Stimulated activated CD4-positive, alpha-beta T cell treated with anti-CD3 and anti-CD28 coated beads, Interleukin-4, amount 100 ng/mL, for 4 hours (primary cell): ENCODE measurements at places on chromosomes 1 and 21.

DNA sequence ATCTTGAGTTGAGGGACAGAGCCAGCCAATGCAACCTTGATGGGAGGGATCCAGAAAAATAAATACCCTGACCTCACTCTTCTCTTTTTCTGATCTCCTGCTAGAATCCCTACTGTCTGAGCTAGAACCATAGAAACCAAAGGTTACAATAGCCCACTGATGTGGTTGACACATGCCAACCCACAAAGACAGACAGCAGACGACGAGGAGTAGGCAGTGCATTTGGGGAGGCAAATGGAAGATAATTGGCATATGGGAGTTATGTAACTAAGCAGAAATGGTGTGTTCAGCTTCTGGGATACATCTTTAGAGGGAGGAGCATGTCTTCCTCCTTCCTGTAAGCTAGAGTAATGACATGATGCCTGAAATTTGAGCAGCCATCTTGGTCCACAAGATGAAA, 171.7 kb upstream of the FGGY start:
- no peak for DNase-seq

GRCh38 chr1:17909634-17910033, 154.5 kb downstream of the ACTL8 start:
- no peak for DNase-seq

- no peak for DNase-seq
Observed at GRCh38 chr1:54047384-54048305, 5.4 kb downstream of the TMEM59 start.

DNA sequence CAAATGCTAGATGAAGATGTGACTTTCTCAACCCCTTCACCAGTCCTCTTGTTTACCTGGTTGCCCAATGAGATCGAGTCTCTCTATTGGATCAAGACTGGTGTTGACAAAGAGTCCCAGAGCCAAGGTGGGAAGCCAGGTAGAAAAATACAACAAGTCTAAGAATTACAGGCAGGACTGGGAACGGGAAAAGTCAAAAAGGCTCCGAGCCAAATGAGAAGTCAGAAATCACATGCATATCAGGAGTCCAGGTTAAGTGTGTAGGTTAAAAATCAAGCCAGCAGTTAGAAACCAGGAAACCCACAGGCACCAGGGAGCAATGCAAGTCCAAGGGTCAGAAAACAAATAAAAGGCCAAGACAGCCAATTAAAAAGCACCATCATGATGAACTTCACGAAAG, 27.4 kb upstream of the DUSP23 start:
- DNase-seq: no peak

- DNase-seq: no peak
Observed at GRCh38 chr1:167924102-167924501, 10.2 kb upstream of the ADCY10 start.

DNA sequence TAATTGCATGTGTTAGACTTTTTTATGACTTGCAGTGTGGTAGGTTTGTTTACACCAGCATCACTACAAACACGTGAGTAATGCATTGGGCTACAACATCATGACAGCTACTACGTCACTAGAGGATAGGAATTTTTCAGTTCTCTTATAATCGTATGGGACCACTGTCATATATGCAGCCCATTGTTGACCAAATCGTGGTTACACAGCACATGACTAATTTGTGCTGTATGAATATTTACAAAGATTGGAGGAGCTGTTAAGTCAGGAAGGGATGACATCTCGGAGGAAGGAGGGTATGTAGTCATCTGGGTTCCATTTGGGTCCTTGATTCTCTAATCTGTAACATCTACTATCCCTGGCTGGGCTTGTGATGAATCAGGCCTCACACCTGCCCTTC, 270.9 kb downstream of the TNR start:
- DNase-seq: no peak

- no peak for DNase-seq
Observed at GRCh38 chr1:211739671-211740411, 64.4 kb upstream of the NEK2 start.

GRCh38 chr1:197619008-197619640, 156.2 kb downstream of the DENND1B start:
- no peak for DNase-seq

GRCh38 chr1:203990118-203990517, 82.8 kb upstream of the SOX13 start:
- DNase-seq: no peak

GRCh38 chr1:53498555-53499131, 39.4 kb downstream of the DMRTB1 start:
- no peak for DNase-seq

- DNase-seq: no peak
Observed at GRCh38 chr1:84365225-84366221, 32.8 kb upstream of the DNASE2B start.

- DNase-seq: no peak
Observed at GRCh38 chr1:206736878-206737728, 33.5 kb upstream of the IL19 start.

GRCh38 chr1:234241941-234242490, 131.2 kb upstream of the COA6 start:
- no peak for DNase-seq

DNA sequence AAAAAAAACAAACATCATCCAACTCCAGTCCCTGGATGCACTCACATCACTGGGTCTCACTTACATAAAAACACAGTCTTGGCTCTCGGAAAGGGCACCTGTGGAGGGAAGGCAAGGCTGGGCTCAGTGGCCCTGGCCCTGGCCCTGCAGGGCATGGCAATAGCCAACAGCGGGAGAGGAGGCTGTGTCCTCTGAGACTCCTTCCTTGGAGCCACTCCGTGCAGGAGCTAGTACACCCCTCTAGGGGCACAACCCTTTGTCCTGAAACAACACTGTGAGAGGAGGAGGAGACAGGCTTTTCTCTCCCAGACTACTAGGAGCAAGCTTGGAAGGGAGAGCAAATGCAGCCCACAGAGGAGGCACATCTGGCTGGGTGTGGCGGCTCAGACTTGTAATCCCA, 28.0 kb downstream of the URB1 start:
- no peak for DNase-seq

- DNase-seq: no peak
Observed at GRCh38 chr1:235408503-235408960, 41.3 kb downstream of the TBCE start.

DNA sequence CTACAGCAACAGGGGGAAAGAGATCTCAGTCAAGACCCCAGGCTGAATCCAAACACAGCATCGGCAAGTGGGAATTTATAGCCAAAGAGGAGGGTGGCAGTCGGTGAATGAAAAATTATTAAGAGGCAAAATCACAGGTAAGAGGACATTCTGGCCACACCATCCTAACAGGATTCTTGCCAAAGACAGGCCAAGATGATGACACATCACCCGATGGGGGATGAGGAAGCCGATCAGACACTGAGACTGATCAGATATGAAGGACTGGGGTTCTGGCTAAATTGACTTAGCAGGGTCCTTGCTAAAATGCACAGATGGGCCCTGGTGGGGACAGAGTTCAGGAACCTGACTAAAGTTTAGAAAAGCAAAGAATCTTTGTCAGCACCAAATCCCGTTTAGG, 402.2 kb downstream of the SMYD3 start:
- DNase-seq: no peak

GRCh38 chr1:223123011-223123610, 19.9 kb downstream of the TLR5 start:
- DNase-seq: no peak

- DNase-seq: no peak
Observed at GRCh38 chr1:234691567-234691966, 81.6 kb upstream of the IRF2BP2 start.

GRCh38 chr21:43731891-43732711, 13.2 kb downstream of the PDXK start:
- no peak for DNase-seq

- no peak for DNase-seq
Observed at GRCh38 chr1:152783095-152783494, 3.0 kb upstream of the LCE1E start.

- DNase-seq: no peak
Observed at GRCh38 chr1:68326481-68326880, 94.2 kb upstream of the WLS start.

- no peak for DNase-seq
Observed at GRCh38 chr1:192763243-192763642, 45.6 kb upstream of the RGS2 start.

- no peak for DNase-seq
Observed at GRCh38 chr21:38646213-38646837, 148.0 kb upstream of the ERG start.

GRCh38 chr21:45076245-45076711, 1.9 kb downstream of the ADARB1 start:
- no peak for DNase-seq

GRCh38 chr1:45002650-45003645, 8.2 kb downstream of the HECTD3 start:
- no peak for DNase-seq

DNA sequence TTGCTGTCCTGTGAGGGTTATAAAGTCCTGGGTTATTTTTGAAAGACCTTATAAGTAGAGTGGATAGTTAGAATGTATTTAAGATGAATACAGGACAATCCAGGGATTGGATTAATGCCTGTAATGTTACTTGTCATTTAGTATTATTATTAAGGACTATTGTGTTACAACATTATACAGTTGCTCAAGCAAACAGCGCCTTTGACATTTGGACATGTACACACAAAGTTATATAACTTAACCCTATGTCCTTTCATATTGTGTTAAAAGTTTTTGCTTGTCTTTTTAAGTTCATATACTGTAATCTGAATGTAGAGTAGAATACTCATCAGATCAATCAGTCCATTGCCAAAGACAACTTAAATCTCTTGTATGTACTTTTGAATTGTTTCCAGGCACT, 2.0 kb downstream of the PRKAA2 start:
- DNase-seq: no peak

DNA sequence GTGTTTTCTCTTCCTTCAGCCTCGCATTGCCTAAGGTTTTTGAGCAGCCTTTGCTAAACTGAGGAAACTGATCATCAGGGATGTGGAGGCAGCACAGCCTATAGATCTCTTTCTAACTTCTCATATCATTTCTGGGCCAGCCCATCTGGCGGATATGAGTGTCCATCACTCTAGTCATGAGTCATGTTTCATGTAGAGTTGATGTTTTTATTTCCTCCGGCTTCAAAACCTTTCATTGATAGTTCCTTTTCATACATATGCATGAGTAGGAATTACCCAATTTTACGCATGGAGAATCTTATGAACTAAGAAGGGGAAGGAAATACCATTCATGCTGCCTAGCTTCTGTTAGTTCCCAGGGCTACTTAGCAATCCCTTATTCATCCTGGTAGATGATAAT, 66.3 kb downstream of the SPATA46 start:
- no peak for DNase-seq

DNA sequence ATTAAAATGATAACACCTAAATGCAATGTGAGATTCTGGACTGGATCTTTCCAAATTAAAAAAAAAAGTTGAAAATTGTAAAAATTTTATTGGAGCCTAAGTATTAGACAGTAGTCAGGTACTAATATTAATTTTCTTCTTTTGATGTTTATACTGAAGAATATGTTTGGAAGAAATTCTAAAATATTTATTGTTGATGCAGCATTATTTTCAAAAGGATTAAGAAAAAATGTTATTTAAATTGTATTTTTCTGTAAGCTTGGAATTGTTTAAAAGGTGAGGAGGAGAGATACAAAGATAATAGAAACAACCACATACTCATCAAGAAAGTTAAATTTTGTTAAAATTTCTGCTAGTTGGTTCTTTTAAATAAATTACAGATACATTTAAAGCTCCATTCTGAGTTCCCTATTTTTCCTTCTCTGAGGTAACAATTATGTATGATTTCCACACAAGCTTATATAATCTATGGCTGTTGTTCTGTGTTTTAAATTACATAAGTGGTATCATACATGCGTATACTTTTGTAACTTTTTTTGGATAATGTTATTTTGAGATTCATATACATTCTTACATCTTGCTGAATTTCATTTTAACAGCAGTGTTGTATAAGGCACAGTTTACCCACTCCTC, 180.3 kb upstream of the RGS18 start:
- DNase-seq: no peak

DNA sequence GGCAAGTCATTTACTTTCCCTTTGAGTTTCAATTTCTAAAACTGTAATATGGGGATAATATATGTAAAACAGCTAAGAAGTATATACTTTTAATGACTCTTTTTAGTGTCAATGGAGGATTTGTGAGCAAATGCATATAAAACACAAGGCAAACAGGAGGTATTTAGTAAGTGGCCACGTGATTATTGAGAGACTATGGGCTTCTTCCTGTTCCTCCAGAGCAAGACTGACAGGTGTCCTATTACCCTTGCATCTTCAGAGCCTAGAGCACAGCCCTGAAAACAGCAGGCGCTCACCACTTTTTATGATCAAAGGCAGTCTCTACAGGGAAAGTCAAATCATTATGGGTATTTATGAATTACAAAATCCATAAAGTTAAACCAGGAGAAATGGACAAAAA, 941 bp upstream of the ROR1 start:
- DNase-seq: no peak

DNA sequence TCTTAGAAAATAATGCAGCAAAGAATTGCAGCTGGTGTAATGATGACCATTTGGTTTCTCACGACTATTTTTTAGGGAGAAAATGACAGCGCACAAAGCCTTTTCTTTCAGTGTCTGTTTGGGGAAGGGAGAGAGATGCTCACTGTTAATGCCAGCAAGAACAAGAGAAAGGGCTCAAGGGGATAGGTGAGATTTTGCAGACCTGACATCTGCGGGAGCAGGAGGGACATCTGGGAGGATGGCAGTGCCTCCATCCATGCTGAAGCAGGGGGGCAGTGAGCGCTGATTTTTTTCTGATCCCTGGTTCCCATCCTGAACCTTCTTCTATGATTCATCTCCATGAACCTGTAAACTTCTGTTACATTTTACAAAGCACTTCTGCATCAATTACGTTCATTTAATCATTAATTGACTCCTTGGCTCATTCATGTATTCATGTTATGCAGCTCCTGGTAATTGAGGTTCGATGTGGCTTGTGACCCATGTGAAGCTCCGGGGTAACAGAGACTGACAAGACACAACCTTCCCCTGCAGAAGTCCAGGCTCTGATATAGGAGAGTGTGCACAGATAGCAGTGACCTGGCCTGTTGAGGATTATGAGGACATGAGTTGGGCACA, 595.3 kb downstream of the PTPRU start:
- DNase-seq: no peak
